ENCODE measurements at places on chromosomes 5 and 9.

DNA sequence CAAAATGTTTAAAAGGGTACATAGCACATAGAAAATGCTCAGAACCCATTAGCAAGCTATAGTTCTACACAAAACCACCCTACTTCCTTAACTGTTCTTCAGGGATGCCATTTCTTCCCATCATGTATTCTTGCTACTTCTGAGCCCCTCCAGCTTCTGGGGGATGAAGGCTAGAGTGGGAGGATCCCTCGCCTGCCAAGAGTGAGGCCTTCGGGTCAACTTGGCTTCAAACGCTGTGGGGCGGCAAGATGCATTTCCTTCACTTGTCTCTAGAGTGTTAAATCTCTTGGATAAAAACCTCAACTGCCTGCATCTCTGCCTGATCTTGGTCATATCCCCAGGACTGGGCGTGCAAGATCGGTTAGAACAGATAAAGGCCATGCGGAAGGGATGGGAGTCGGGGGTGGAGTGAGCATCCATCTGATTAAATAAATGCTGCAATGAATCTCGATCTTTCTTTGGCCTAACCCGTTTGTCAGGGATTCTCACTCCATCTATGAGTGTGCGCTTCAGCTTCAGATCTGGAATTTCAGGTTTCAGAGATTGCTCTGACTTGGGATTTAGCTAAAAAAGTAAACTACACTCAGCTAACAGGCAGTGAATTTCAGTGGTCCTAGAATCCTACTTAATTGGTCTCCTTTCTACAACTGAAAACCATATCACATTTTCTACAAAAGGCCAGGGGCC is 118.0 kb upstream of the PANK3 start:
- DNase-seq = no peak

GRCh38 chr5:150166650-150167511 is at the start of gene CDX1:
CDX1 (plus strand) TSS chr5:150166778; CDS start chr5:150166877, 99 bp downstream.
- no peak for DNase-seq

DNA sequence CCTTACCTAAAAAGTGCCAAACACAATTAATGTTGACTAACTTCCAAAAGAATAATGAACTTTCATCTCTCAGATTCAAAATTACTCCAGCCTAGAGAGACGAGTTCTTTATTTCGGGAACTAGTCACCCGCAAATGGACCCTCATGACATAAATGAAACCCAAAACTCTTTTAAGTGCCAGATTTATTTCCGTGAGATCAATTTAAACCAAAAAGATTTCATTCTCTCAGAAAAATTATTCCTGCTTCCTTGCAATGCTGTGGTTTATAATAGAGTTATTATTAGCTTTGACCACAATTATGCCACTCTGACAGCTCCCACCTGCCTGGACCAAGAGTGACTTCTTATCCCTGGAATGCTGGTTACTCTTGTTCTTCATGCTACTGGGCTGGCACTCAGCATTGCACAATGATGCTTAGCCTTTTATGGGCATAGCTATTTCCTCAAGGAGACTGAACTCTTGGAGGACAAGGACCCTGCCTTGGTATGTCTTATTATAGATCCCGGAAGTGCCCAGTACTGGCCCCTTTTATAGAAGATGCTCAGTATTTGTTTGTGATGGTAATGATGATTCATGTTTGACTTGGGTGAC is 183.5 kb downstream of the SNX18 start:
- no peak for DNase-seq

- no peak for DNase-seq
Measured at GRCh38 chr5:146662229-146662628, 146.2 kb upstream of the GPR151 start.

DNA sequence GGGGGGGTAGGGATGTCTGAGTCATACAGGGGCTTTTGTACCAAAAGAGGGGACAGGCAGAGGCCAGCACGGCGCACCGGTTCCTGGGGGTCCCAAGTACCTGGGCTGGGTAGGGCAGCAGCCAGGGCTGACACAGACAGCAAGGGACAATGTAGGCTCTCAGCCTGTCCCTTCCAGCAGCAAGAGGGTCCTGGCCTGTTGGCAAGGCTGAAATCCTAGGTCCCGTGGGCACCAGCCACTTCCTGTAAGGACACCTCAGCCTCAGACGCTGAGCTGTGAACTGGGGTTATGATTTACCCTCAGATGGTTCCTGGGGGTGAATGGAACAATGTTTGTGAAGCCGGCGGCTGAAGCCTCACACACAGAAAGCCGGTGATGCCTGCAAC is 41.3 kb downstream of the NACC2 start:
- DNase-seq = no peak

- no peak for DNase-seq
Measured at GRCh38 chr5:10808347-10809226, 47.6 kb upstream of the DAP start.

- peak; percentile 92 for DNase-seq
Measured at GRCh38 chr5:141650851-141651727, at the start of gene FCHSD1. FCHSD1 (minus strand) TSS chr5:141651418; CDS start chr5:141651368, 50 bp downstream.
